ENCODE measurements at places on chromosomes 13 and 19. TPM values are rescaled to one million over a fixed set of nuclear protein-coding genes. Genes with fewer than 3 reads are reported as not detected.

Gene FPR3
- 0.08 TPM for total RNA-seq

Gene NBEA
- total RNA-seq: 3.3 TPM

Gene DIS3
- 21.8 TPM for total RNA-seq

Gene GGACT
- 2.5 TPM for total RNA-seq

Gene KLHL1
- not detected for total RNA-seq

Gene MIA
- 2.2 TPM for total RNA-seq

Gene VSTM2B
- total RNA-seq: not detected

Gene ZNF429
- total RNA-seq: 8.3 TPM

Gene PCDH9
- total RNA-seq: 4.2 TPM

Gene MED25
- 52.4 TPM for total RNA-seq

Gene KLK14
- total RNA-seq: not detected

Gene PDX1
- 3.4 TPM for total RNA-seq

Gene SIAH3
- total RNA-seq: not detected

Gene ZSWIM4
- 8.7 TPM for total RNA-seq

Gene CCL25
- not detected for total RNA-seq

Gene C13orf42
- not detected for total RNA-seq

Gene UBE2S
- 635 TPM for total RNA-seq

Gene CD70
- 45.4 TPM for total RNA-seq

Gene FXYD7
- total RNA-seq: not detected

Gene LRG1
- 0.08 TPM for total RNA-seq

Gene TDRD3
- 10.8 TPM for total RNA-seq

Gene ZIC2
- total RNA-seq: 54.5 TPM

Gene GALP
- total RNA-seq: not detected

Gene ESD
- total RNA-seq: 68.3 TPM

Gene SHISA2
- 1.2 TPM for total RNA-seq

Gene RAB3A
- total RNA-seq: 1.0 TPM

Gene ZNF177
- 4.6 TPM for total RNA-seq

Gene ATCAY
- total RNA-seq: 0.15 TPM

Gene APOC4
- total RNA-seq: not detected

Gene KLK12
- not detected for total RNA-seq
